ENCODE measurements at places on chromosomes 12 and 14. TPM values are rescaled to one million over a fixed set of nuclear protein-coding genes. Genes with fewer than 3 reads are reported as not detected.
A peak's percentile ranks its signal among the peaks of the same experiment; 100 is the strongest.

APEX1 gene
- 49.1 TPM for total RNA-seq

DNA sequence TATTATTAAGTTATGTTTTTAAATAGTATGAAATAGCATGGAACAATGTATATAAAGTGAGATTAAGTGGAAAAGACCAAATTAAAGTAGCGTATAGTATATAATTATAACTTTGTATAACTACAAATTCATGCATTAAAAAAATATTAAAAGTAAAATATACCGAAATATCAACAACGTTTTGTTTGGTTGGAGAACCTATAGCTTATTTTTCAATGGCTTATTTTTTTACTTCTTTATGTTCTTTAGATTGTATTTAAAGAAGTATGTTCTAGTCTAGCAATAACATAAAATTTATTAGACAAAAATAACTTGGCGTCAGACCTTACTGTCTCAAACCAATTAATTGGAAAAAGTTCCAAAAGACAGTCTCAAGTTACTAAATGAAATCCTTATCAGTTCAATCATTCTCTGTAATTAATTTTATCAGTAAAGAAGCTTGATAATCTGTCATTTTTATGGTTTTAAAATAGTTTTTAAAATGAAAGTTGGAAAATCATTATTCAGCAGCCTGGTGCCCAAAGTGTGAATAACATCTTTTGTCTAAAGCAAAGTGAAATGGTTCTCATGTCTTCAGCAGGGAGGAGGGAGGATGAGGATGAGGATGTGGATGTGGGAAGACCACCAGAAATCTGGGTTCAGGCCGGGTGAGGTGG, 46.7 kb downstream of the IRAK3 start:
- peak; percentile 12 for DNase-seq

DNA sequence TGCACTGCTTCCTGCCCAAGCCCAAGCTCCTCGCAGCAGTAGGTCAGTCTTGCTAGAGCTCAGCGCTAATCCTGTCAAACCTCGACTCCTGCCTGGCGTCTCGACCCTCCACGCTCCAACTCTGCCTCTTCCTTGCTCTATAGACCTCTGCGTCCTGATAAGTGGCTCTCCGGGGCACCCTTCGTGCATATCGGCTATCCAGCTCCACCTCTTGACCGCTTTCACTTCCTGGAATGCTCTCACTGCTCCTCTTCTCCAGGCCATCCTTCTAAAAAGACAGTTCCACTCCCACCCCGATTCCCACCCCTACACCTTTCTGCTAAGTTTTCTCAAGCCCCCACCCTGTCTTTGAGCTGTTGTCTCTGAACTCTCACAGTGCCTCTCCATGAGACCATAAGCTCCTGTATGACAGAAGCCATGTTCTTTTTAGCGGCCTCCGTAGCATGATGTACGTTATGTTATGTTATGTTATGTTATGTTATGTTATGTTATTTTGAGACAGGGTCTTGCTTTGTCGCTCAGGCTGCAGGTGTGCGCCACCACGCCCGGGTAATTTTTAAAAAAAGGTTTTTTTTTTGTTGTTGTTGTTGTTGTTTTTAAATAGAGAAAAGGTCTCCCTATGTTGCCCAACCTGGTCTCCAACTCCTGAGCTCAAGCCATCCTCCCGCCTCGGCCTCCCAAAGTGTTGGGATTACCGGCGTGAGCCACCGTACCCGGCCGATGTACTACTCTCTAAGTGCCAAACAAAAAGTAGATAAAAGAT, 601 bp downstream of the COX14 start:
- no peak for DNase-seq

GRCh38 chr12:117789195-117789912, 179.4 kb downstream of the KSR2 start:
- no peak for DNase-seq

DNA sequence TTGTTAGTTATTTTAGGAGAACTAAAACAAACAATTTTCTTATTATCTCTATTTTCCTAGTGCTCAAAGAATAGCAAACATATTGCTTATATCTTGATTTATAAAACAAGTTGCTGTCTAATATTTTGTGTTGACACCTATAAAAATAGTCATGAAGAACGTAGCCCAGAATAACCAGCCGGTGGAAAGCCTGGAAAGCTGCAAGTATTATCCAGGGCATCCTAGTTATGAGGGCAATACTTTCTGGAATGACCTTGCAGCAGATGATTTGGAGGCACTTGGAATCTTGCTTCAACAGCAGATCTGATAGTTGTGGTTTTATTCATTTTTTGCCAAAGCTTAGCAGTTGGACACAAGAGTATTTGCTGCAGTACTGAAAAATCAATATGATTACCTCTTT, 948.7 kb downstream of the LRFN5 start:
- DNase-seq: no peak

DNA sequence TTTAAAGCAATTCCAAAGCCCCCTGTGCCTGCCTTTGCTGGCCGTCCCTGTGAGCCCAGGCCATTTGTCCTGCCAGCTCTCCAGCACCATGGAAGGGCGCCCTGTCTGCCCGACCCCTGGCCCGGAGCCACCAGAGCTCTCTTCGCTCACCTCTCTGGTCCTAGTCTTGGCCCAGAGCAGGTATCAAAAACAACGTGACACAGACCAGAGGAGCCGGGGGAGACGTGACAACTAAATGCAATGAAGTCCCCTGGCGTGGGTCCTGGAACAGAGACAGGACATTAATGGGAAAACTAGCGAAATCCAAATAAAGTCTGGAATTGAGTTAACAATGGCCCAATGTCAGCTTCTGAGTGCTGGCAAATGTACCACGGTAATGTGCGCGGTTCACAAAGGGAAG, 83.2 kb upstream of the DIO3 start:
- DNase-seq: no peak

DNA sequence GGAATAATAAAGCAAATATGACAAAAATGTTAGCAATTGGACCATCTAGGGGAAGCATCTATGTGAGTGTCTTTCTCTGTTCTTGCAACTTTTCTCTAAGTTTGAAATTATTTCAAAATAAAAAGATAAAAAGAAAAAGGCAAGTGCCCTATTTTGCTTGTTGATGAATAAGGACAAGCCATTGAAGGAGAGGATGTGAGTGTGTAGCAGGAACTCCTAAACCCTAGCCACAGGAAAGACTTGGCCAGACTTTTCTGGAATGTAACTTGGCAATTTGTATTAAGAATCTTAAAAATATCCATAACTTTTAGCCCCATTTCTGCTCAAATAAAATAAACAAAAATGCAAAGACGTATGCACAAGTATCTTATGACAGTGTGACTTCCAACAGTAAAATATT, 279.4 kb downstream of the CACNA1C start:
- no peak for DNase-seq

DNA sequence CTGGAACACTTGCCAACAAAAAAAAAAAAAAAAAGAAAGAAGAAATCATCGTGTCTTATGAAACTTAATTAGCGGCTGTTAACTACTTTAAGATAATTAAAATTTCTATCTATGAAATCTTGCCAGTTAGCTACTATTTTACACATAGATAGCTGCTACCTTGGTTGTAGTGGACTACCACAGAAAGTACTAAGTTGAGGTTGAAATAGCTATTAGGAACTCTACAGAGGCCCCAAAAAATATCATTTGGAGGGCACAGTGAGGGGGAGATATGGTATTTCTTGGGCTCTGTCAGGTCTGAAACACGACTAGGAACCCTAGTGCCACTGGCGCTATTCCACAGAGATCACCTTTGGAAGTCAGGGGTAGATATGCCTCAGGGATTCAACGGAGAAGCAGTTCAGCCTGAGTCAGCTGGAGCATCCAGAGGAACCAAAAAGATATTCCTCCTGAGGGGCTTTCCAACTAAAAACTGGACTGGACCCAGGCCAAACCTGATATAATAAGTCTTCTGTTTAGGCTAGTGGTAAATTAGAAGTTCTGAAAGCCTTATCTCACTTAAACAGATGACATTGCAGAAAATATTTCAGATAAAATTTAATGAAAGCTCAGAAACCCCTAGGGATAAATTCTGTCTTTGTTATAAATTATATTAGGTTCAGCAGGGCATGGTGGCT, 126.1 kb downstream of the EPS8 start:
- DNase-seq: no peak

- DNase-seq: no peak
Observed at GRCh38 chr12:57461917-57462250, 2.3 kb downstream of the GLI1 start.

DNA sequence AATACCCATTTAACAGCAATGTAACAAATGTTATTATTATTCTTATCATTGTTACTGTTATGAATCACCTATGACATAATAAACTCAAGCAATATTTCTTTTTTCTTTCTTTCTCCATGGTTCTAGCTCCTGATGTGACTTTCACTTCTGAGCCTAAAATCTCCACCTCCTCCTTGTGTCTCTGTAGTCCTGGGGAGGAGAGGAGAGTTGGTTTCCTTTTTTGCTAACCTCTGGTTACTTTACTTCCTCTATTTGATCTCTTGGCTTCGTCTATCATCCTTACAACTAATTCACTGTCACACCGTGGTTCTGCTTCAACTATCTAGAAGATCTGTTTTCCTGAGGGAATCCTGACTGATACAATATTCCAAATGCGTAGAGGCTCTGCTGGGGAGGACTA, 456.6 kb downstream of the VRK1 start:
- DNase-seq: no peak

- DNase-seq: no peak
Observed at GRCh38 chr12:32876004-32876403, 20.6 kb downstream of the PKP2 start.

DNA sequence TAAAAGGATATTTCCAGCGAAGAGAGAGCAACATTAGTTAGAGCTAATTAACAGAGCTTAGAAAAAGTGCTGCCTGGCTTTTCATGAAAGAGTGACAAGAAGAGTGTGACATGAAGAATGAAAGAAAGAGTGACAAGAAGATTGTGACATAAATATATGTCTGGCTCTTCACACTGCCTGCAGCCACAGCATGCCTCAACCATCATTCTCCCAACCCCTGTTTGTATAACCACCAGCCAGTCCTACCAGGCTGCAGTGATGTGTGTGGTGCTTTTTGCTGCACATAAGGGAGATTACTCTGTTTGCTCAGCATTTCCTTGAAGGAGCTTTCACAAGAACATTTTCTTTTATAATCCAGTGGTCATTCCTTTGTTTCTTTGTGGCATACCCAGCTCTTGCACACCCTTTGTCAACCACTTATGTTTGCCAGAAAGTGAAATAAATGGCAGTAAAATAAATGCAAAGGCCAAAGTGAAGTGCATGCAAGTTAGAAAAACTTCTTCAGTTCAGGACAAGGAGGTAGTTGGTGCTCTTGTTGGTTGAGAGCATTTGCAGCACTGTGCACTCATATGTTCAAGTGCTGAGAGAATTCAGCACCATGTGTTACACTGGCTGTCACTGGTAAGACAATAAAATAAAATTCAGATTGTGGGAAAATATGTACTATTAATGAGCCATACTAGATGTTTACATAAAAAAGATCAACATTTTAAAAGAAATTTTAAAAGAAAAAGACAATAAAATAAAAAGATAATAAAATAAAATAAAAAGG, 50.6 kb downstream of the KIF21A start:
- no peak for DNase-seq
